ENCODE measurements at places on chromosomes 5 and 9. TPM values are rescaled to one million over a fixed set of nuclear protein-coding genes. Genes with fewer than 3 reads are reported as not detected.

- H3K4me1 ChIP-seq, result no peaks in the 10 kb centered on the region
- DNase-seq, result no peak
- H3K27ac ChIP-seq, result no peak overlapping the region
- H3K27me3 ChIP-seq, result no peaks in the 10 kb centered on the region
- no peak overlapping the region for H3K4me3 ChIP-seq
Measured at GRCh38 chr5:159880676-159881075, 35.6 kb upstream of the ADRA1B start.

- H3K27ac ChIP-seq, result peak within 1 kb of the TSS; percentile 37
- H3K36me3 ChIP-seq, result no peaks in the 10 kb centered on the region
- H3K27me3 ChIP-seq, result no peaks in the 10 kb centered on the region
- DNase-seq, result peak; percentile 84
- H3K4me3 ChIP-seq, result peak within 1 kb of the TSS; percentile 66
Measured at GRCh38 chr9:137550231-137550621, at the start of gene PNPLA7. TSS of gene PNPLA7 (minus strand) at chr9:137550402. CDS start at chr9:137550197, 205 bp downstream.

GRCh38 chr9:114856215-114856941 lies 50.5 kb upstream of the TNFSF15 start:
- H3K4me1 ChIP-seq, result peaks cover 18% of the 10 kb centered on the region
- no peak overlapping the region for H3K4me3 ChIP-seq
- no peaks in the 10 kb centered on the region for H3K27me3 ChIP-seq
- H3K36me3 ChIP-seq, result no peaks in the 10 kb centered on the region
- DNase-seq, result no peak

CBY3 gene
- total RNA-seq, result 1.4 TPM

WDR31 gene
- total RNA-seq, result 1.7 TPM

GRCh38 chr9:99366621-99367020 lies 144.5 kb downstream of the SEC61B start:
- H3K4me3 ChIP-seq, result no peak overlapping the region
- H3K4me1 ChIP-seq, result peaks cover 11% of the 10 kb centered on the region
- no peak for DNase-seq
- H3K36me3 ChIP-seq, result no peaks in the 10 kb centered on the region
- peaks cover 13% of the 10 kb centered on the region for H3K27me3 ChIP-seq

DNA sequence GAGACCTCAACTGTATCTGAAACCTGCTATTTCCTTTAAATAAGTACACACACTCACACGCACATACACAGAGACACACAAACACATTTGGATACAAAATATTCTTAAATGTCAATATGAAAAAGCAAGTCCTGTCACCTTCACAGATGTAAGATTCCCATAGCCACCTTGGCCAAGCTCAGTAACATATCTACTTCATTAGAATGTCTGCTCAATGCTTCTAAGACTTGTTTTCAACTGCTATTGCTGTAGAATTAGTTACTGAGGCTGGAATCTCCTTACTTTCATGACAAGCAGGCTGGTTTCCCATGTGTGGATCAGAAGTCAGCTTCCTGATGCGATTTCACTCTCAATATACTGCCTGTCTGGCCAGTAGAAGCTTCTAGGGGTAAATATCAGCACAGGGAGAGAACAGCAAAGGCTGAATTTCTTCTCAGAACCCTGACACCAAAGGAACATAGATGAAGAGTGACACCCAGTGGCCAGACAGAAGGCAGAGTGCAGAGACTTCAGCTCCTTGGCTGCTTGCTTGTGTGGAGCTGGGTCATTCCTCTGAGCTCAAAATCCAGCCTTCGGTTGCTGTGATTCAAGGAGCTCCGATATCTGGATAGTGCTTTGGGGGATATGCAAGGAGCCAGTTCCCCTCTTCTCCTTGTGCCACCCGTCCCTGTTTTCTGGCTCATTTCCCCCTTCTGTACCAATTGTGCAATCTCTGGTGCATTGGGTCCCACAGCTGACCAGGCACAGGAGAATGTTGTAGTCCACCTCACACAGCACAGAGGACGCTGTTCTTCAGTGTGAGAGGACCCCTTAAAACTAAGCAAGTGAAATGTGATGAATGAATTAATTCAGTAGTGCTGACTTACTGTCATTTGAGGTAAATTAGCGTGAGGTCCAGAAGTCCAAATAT lies 26.6 kb upstream of the ABLIM3 start:
- no peaks in the 10 kb centered on the region for H3K36me3 ChIP-seq
- H3K27ac ChIP-seq, result peak overlapping the region; percentile 53
- peak overlapping the region; percentile 5 for H3K4me3 ChIP-seq
- no peaks in the 10 kb centered on the region for H3K27me3 ChIP-seq

ORM2 gene
- total RNA-seq, result not detected

GRCh38 chr9:124852121-124852828 lies 985 bp upstream of the WDR38 start:
- H3K4me1 ChIP-seq, result no peaks in the 10 kb centered on the region
- no peak for DNase-seq
- no peak overlapping the region for H3K27ac ChIP-seq
- H3K27me3 ChIP-seq, result no peaks in the 10 kb centered on the region
- peaks cover 2% of the 10 kb centered on the region for H3K36me3 ChIP-seq
- peak overlapping the region; percentile 72 for H3K4me3 ChIP-seq

DNA sequence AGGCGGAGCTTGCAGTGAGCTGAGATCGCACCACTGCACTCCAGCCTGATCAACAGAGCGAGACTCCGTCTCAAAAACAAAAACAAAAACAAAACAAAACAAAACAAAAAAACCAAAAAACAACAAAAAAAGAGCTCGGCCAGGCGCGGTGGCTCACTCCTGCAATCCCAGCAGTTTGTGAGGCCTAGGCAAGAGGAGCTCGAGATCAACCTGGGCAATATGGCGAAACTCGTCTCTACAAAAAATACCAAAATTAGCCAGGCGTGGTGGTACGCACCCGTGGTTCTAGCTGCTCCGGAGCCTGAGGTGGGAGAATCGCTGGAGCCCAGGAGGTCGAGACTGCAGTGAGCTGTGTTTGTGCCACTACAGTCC lies 20.2 kb downstream of the TRIM7 start:
- no peak for DNase-seq
- H3K4me3 ChIP-seq, result peak overlapping the region; percentile 61
- no peaks in the 10 kb centered on the region for H3K27me3 ChIP-seq
- H3K4me1 ChIP-seq, result peaks cover 12% of the 10 kb centered on the region
- no peak overlapping the region for H3K27ac ChIP-seq

DNA sequence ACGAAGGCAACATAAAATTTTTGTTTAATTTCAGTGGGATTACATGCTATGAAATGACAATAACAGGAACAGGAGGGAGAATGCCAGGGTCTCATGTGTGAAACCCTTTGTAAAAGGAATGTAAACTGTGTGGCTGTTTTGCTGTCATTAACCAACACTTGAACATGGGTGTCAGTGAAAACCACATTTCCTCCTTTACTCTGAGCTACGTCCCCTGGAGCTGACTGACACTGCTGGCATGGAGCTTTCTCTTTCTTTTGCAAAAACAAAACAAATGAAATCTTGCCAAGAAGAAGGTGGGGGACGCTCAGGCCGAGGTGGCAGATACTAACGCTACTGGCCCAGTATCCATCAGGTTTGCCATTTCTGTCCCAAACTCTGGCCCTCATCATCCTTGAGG lies 121.4 kb downstream of the DMRT2 start:
- no peaks in the 10 kb centered on the region for H3K36me3 ChIP-seq
- DNase-seq, result no peak
- no peak overlapping the region for H3K27ac ChIP-seq
- no peak overlapping the region for H3K4me3 ChIP-seq
- no peaks in the 10 kb centered on the region for H3K27me3 ChIP-seq

- H3K4me1 ChIP-seq, result peaks cover 20% of the 10 kb centered on the region
- peak; percentile 77 for DNase-seq
- peak overlapping the region; percentile 55 for H3K27ac ChIP-seq
- peak overlapping the region; percentile 23 for H3K4me3 ChIP-seq
Measured at GRCh38 chr5:72452515-72453245, 54.5 kb downstream of the ZNF366 start.

SEMA5A gene
- total RNA-seq, result 4.4 TPM

- H3K4me3 ChIP-seq, result no peak overlapping the region
- H3K27me3 ChIP-seq, result no peaks in the 10 kb centered on the region
- no peak for DNase-seq
- H3K27ac ChIP-seq, result no peak overlapping the region
Measured at GRCh38 chr9:107858260-107858659, 368.7 kb upstream of the KLF4 start.

GRCh38 chr9:113588242-113588810 lies 124.8 kb downstream of the RGS3 start:
- no peaks in the 10 kb centered on the region for H3K27me3 ChIP-seq
- no peak for DNase-seq
- peaks cover 1% of the 10 kb centered on the region for H3K4me1 ChIP-seq
- H3K27ac ChIP-seq, result no peak overlapping the region
- no peak overlapping the region for H3K4me3 ChIP-seq

- no peaks in the 10 kb centered on the region for H3K36me3 ChIP-seq
- no peak for DNase-seq
- no peaks in the 10 kb centered on the region for H3K4me1 ChIP-seq
- H3K27me3 ChIP-seq, result no peaks in the 10 kb centered on the region
- no peak overlapping the region for H3K4me3 ChIP-seq
- no peak overlapping the region for H3K27ac ChIP-seq
Measured at GRCh38 chr9:126093771-126094170, 232.9 kb upstream of the MVB12B start.

AHRR gene
- total RNA-seq, result 1.9 TPM

ALDH1A1 gene
- not detected for total RNA-seq
